ENCODE measurements at places on chromosomes 11 and 22.

- no peak for DNase-seq
Measured at GRCh38 chr11:115036406-115037180, 358.3 kb downstream of the NXPE2 start.

DNA sequence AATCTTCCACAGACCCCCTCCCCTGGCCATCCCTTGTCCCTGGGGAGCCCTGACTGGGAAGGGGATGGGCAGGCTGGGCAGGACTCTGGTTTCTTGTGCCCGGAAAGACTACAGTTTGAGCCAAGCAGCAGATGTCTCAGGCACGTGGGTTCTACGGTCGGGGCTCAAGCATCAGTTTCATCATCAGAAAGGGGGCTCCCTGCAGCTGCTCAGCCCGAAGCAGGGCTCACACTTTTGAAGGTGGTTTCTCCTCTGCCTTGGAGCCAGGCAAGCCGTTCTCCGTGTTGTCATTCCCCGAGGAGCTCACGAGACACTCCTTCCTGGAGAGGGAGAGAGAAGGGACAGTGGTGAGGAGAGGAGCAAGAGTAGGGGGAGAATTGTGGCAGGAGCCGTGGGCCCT, 15.8 kb downstream of the SCN4B start:
- no peak for DNase-seq

GRCh38 chr11:83713708-83714107, 427.5 kb upstream of the CCDC90B start:
- DNase-seq, result no peak

GRCh38 chr11:66080055-66080817, 10.2 kb downstream of the PACS1 start:
- DNase-seq, result peak; percentile 67

- no peak for DNase-seq
Measured at GRCh38 chr11:60469723-60470122, 14.1 kb downstream of the MS4A1 start.

DNA sequence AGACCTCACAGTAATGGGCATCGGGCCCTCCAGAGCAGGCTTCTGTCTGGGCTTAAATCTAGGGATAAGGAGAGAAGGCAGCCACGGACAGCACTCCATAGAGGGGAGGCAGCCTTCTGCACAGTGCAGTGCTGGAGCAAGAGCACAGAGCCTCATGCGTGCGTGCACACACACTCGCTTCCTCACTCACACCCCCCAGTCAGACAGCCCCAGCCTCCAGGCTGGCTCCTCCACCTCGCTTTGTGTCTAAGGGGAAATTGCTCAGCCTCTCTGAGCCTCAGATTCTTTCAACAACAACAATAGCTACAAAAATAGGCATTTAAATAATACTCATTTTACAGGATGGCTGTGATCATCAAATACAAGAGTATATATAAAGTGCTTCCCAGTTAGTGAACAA, 26.7 kb upstream of the ETS1 start:
- no peak for DNase-seq

GRCh38 chr11:23933721-23934120, 563.1 kb upstream of the LUZP2 start:
- no peak for DNase-seq

GRCh38 chr11:7592711-7593110, 78.9 kb downstream of the PPFIBP2 start:
- no peak for DNase-seq

DNA sequence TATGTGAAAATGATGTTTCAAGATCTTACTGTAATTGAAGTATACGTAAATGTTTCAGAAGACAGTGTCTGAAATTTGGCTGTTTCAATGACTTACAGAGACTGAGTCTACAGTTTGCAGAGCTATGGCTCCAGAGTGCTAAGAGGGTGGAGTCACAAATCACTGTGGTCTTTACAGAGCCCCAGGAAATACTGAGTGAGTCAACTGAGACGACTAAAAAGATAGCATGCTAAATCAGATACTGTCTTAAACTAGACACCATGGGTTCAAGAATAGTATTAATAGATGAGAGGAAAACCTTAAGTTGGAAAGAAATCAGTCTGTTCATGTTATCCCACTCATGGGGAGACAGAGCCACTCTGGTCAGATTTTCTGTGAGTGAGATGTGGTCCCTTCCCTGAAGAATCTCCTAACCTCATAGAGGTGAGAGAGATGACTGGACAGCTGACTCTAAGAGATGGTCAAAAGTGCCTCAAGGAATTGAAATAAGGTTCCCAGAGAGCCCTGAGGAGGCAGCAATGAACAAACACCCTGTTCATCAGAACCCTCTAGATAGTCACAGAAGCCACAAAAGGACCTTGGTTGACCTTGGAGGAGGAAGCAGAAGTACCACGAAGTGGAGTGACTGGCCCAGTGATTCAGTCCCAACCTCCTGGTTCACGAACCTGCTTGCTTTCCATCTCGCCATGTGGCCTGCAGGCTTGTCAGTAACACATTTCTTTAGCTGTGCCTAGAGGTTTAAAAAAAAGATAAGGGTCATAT, 30.2 kb downstream of the C11orf91 start:
- no peak for DNase-seq

DNA sequence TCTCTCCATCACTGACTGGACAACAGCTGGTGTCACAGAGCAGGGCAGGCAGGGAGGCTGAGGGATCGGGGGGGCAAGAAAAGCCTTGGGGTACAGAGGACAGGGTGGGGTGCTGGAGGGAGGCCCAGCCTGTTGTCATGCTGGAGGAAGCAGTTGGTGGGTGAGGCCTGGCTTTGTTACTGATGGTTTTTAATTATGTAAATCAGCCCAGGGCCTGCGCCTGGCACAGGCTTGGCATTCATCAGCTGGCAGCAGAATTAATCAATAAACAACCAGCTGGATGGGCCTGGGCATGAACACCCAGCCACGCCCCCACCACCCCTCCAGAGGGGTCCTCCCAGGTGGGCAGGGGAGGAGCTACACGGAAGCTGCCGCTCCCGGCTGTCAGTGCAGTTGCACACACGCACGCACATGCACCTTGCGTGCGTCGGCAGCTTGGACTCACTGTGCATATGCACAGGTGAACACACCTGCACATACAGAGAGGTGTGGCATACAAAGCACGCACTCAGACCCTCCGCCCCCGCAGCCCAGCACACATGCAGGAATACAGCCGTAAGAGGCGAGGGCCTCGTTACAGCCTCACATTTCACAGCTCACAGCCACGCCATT, 21.3 kb upstream of the ELFN2 start:
- no peak for DNase-seq

DNA sequence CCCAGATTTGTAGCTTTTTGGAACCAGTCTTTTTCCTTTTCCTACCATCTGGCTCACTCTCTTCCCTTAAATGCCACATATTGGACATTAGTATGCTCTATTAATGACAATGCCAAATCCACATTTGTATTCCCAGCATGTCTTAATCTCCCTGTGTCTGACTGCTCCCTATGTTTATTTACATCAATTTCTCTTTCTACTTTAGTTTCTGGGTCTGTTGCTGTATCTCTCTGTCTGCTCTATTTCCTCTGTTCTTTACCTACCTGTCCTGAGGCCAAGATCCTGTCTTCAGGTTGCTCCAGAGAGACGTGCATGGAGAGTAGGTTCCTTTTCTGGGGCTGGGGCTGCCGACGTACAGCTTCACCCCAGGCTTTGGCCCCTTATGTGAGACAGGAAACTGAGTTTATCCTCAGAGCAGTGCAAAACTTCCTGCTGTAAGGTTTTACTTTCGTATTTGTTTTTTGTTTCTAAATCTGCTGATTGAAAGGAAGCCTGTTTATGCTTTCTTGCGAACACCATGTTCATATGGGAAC, 25.6 kb downstream of the OR2AG2 start:
- DNase-seq, result no peak

GRCh38 chr11:65646288-65646957, 8.5 kb downstream of the SIPA1 start:
- DNase-seq, result no peak

GRCh38 chr11:65585396-65586246, 9.8 kb downstream of the EHBP1L1 start:
- no peak for DNase-seq

DNA sequence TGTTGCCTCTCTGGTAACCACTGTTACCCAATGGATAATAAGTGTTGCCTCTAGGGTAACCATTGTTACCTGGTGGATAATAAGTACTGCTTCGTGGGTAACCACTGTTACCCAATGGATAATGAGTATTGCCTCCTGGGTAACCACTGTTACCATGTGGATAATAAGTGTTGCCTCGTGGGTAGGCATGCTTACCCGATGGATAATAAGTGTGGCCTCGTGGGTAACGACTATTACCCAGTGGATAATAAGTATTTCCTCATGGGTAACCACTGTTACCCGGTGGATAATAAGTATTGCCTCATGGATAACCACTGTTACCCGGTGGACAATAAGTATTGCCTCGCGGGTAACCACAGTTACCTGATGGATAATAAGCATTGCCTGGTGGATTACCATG, 13.8 kb upstream of the NXPE4 start:
- no peak for DNase-seq

GRCh38 chr11:117369534-117369933, 41.9 kb downstream of the CEP164 start:
- no peak for DNase-seq

DNA sequence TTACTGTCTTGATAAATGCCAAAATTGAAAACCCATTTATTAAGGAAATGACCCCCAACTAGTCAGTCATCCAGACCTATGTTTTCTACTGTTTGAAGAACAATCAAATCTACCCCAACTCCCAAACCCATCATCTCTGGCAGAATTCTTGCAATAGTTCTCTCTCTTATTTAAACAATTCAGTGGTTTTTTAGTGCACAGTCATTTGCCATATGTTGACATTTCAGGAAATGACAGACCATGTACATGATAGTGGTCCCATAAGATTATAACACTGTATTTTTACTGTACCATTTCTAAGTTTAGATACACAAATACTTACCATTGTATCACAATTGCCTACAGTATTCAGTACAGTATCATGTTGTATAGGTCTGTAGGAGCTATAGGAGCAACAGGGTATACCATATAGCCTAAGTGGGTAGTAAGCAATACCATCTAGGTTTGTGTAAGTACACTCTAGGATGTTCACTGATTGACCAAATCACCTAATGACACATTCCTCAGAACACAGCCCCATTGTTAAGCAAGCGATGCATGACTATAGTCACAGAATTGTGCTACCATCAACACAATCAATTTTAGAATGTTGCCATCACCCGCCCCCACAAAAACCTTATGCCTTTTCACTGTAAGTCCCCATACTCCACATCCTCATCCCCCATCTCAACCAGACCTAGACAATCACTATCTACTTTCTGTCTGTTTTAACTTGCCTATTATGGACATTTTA, 41.8 kb downstream of the MMP20 start:
- no peak for DNase-seq

- no peak for DNase-seq
Measured at GRCh38 chr22:24816806-24817205, 10.8 kb downstream of the SGSM1 start.

DNA sequence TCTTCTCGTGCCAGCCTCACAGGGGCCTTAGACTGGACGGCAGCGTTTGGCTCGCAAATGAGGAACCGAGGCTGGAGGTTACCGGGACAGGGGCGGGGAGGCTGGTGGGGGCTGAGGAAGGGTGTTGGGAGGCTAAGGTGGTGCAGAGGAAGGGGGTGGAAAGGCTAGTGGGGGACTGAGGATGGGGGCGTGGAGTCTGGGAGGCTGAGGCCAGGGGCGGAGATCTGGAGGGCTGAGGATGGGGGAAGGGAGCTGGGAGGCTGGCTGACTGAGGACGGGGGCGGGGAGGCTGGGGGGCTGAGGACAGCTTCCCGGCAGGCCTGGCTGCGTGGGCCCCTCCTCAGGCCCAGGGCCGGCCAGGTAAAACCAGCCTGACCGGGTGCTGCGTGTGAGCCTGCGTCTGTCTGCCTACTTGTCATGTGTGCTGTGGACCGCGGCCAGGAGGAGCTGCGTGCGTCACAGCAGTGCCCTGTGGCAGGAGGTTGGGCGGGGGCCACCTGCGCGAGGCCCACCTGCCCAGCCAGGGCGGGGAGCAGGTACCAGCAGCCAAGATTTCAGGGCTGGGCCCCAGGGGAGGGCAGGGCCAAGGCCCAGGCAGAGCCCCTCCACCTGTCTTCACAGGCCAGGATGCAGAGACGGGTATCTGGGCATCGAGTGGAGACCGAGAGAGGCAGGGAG, 9.4 kb upstream of the PIM3 start:
- DNase-seq, result no peak
